ENCODE measurements at places on chromosomes 16 and 17.

DNA sequence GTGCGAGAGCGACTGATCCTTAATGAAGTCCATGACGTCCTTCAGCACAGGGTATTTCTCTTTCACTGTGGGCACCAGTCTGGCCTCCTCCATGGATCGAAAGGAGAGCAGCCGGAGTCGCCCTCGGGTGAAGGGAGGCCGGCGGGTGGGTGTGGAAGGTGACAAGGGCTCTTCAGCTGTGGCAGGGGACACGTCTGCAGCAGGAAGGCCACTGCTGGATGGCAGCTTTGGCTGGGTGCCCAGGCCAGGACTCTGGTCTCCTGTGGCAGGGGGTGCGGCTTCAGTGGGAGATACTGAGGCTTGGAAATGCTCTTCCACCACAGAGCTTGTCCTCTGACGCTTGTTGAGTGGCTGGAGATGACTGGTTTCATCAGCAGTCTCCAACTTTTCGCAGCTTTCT is 78.5 kb downstream of the ZZEF1 start:
- DNase-seq = no peak

- no peak for DNase-seq
Observed at GRCh38 chr17:37816950-37817349, 72.1 kb upstream of the HNF1B start.

GRCh38 chr17:65334406-65334805 is 197.2 kb downstream of the RGS9 start:
- no peak for DNase-seq

- DNase-seq = no peak
Observed at GRCh38 chr16:65125322-65125721, 3.5 kb upstream of the CDH11 start.

DNA sequence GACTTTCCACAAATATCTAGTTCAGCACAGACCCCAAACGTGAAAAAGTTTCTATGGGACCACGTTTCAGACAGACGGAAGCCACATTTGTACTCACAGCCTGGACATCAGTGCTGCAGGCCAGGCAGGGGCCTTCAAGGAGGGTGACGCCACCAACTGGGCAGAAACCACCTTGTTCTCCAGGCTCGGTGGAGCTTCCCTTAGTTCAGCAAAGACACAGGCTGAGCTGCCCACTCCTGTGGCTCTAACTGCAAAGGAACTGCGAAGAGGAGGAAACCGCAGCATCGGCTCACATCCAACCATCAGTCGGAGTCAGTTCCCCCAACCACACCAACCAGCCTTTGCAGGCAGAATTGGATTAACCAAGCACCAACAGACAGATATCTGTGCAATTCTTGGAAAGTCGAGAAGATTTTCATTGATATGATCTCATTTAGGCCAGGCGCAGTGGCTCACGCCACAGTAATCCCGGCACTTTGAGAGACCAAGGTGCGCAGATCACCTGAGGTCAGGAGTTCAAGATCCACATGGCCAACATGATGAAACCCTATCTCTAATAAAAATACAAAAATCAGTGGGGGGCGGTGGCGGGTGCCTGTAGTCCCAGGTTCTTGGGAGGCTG is 73.3 kb upstream of the CNEP1R1 start:
- DNase-seq = no peak

- no peak for DNase-seq
Observed at GRCh38 chr17:8142887-8143580, 9.2 kb downstream of the PER1 start.

DNA sequence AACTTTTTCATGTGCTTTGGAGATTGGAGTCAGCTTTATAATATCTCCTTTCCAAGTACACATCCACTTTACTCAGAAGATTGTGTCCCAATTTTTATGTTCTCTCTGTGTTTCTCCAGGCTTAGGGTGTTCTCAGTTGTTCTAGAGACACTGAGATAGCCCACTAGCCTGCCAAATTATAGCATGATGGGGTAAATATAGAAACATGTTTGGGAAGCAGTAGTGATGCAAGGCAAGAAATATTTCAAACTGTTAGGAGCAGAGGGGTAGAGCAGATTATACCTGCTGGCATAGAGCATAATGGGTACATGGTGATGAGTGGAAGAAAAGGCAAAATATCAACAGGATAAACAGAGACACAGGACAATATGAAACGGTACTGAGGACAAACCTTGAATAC is 12.4 kb downstream of the SLFN11 start:
- no peak for DNase-seq

GRCh38 chr17:1413281-1413791 is 13.3 kb upstream of the YWHAE start:
- peak; percentile 65 for DNase-seq

- DNase-seq = peak; percentile 81
Observed at GRCh38 chr16:15434425-15435215, at the start of gene BMERB1. Gene BMERB1 (plus strand): TSS chr16:15434588. CDS start chr16:15434654, 66 bp downstream.

- DNase-seq = no peak
Observed at GRCh38 chr17:34390649-34391048, 27.6 kb upstream of the CCL1 start.

DNA sequence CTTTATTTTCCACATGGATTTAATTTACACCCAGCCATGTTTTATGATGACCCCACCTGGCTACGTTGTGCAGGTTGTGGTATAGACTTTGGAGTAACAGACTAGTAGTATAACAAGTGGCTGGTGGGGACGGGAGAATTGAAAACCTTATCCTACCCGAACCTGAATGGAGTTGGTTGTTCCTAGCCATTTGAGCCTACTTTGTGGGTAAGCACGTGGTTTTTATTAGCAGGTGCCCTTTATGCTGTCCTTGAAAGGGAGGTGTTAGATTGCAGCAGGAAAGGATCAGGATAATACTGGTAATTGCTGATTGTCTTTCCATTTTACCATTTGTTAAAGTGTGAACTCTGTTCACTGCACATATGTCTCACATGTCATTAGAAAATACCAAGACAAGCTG is 31.9 kb upstream of the PHAF1 start:
- DNase-seq = no peak

DNA sequence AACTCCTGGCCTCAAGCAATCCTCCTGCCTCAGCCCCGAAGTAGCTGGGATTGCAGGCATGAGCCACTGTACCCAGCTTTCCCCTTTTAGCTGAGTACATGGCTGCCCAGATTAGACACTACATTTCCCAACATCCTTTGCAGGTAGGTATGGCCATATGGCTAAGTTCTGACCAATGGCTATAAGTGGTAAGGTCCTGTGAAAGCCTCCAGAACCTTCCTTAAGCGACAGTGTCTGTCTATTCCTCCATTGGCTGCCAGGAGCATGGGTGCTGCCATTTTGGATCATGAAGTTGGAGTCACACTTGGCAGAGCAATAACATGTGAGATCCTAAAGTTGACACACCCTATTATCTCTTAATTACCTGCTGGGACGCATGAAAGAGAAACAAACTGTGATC is 24.4 kb upstream of the CRHR1 start:
- no peak for DNase-seq

DNA sequence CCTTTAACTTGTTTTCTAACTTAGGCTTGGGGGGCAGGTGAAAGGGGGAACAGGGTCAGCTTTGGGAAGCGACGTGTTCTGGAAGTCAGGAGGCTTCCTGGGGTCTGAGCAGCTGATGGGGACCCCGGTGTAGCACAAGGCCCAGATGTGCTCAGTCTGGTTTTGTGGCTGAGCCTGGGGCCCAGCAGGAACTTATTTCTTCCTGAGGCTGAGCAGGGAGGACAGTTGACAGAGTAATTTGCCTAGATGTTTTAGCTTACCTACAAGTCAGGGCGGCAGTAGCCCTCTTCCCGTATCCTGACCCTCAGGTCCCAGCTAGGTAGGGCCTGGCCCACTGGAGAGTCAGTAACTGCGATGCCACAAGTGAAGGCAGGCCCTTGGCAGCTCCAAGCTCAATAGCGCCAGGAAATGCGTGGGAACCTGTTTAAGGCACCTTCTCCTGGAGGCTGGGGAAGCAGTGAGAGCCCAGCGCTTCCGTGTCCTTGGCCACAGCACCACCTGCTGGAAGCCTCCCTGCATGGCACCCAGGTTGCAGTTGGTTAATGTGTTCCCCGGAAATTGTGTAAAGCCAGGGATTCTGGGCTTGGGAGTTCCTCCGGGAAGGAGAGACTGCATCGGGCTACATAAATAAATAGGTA is 5.2 kb downstream of the CCR7 start:
- peak; percentile 98 for DNase-seq

DNA sequence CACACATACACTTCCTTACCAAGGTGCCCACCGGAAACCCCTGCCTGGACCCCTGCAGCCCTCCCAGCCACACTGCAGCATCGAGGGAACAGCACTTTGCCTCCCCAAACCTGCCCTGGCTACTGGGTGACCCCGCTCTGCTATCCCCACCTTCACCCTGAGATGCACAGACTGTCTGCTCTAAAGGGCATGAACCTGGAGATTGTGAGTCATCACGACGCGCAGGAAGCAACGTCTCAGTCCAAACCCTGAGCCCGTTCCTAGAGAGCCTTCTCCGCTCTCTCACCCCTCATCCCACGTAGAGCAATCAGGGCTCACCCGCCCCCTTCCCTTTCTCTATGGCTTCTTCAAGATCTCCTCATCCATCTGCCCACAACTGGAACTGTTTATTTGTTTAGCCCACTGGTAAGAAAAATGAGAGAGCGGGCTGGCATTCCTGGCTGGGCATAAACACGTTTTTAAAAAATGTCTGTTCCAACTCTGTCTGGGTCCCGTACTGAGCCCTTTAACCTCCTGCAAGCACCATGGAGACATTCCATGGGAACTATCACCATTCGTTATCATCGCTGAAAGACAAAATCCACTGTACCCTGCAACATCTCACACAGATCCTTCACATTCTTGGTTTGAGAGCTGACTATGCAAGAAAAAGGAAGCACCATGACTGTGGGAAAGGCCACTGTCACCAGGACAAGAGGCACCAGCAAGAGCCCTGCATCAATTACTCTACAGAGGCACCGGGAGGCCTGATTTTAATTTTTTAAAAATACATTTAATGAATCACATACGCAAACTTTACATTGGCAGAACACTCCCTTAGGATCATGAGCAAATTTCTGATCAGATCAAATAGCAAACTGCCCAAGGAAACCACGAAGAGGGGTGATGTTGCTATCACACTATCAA is 28.2 kb downstream of the ZFHX3 start:
- peak; percentile 86 for DNase-seq

DNA sequence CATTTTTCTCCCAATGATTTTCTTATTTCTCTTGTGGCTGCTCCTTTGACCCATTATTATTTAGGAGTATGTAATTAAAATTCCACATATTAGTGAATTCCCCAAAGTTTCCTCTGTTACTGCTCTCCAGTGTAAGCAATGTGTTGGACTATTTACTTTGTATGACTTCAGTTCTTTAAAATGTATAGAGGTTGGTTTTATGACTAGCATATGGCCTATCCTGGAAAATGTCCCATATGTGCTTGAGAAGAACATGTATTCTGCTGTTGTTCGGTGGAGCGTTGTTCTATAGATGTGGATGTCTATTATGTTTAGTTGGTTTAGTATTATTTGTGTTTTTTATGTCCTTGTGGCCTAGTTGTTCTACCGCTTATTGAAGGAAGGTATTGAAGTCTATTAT is 6.0 kb upstream of the NT5M start:
- no peak for DNase-seq

GRCh38 chr17:19750020-19750572 is 2.0 kb upstream of the ALDH3A1 start:
- DNase-seq = no peak

- no peak for DNase-seq
Observed at GRCh38 chr16:78703936-78704335, 604.5 kb downstream of the WWOX start.

DNA sequence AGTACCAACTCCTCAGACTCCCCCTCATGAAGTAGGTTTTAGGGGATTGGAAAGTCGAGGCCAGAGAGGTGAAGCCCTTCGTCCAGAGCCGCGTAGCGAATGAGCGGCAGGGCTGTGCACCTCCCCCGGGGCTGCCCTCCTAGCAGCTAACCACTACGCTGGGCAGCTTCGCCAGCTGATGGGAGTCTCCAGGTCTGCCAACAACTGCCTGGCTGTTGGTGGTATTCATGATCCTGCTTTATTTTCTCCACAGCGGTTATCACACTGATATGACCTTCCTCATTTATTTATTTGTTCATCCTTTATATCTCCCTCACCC is 773 bp upstream of the NETO2 start:
- DNase-seq = no peak

- no peak for DNase-seq
Observed at GRCh38 chr17:17545984-17546383, 45.5 kb downstream of the PEMT start.

- no peak for DNase-seq
Observed at GRCh38 chr16:85687651-85688471, 893 bp downstream of the GINS2 start.

GRCh38 chr17:71304498-71305158 is 816.2 kb upstream of the SOX9 start:
- no peak for DNase-seq

- DNase-seq = peak; percentile 41
Observed at GRCh38 chr16:15879255-15879811, 9.1 kb downstream of the CEP20 start.

- no peak for DNase-seq
Observed at GRCh38 chr17:75588596-75589011, 1.0 kb downstream of the MYO15B start.

- DNase-seq = no peak
Observed at GRCh38 chr17:57624386-57624785, 120.7 kb downstream of the CCDC182 start.

DNA sequence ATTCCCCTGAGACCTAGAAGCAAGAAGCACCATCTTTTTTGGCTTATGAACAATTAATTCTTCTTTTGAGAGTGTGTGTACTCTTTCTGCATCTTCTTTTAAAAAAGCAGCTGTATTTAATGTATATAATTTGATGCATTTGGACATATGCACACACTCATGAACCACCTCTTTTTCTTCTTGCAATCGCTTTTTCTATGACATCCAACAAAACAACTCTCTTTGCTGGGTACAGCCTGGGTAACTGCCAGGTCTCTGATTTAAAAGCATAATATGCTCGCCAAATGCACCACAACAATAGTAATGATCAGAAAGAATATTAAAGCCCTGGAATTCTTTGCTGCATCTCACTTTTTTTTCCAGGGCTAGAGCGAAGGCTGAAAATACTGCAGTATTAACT is 97.3 kb downstream of the HAPSTR1 start:
- no peak for DNase-seq

DNA sequence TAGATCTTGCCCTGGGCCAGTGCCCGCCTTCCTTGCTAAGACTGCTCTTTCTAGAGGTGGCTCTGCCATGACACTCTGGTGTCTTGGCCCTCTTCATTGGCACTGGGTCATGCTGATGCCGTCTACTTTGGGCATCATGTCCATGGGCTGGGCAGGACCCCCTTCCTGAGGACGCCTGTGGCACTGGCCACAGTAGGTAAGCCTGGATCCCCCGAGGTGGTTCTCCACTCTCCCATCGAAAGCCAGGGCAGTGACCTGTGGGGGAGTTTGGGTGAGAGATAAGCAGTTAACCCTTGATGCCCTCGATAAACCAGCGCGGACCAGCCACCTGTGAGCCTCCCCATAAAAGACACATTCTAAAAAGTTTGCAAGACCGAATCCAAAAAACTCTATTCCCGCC is 20.0 kb upstream of the ITGB4 start:
- DNase-seq = no peak

- no peak for DNase-seq
Observed at GRCh38 chr16:64131423-64131822, 990.4 kb downstream of the CDH11 start.
